ENCODE measurements at places on chromosomes 5 and 9.

GRCh38 chr9:25935188-25935587, 256.9 kb upstream of the TUSC1 start:
- no peak for DNase-seq

DNA sequence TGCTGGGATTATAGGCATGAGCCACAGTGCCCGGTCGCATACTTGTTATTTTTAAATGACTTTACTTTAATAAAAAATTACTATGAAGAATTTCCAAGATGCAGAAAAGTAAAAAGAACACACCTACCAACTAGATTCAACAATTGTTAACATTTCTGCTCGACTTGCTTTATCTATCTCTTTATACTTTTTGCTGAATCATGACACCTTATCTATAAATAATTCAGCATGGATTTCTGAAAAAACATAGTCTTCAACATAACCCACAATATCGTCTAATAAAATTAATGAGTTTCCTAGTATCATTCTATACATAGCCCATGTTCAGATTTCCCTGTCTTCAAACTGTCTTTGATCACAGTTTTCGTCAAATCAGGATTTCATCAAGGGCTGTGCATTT, 25.9 kb downstream of the HMCN2 start:
- no peak for DNase-seq

DNA sequence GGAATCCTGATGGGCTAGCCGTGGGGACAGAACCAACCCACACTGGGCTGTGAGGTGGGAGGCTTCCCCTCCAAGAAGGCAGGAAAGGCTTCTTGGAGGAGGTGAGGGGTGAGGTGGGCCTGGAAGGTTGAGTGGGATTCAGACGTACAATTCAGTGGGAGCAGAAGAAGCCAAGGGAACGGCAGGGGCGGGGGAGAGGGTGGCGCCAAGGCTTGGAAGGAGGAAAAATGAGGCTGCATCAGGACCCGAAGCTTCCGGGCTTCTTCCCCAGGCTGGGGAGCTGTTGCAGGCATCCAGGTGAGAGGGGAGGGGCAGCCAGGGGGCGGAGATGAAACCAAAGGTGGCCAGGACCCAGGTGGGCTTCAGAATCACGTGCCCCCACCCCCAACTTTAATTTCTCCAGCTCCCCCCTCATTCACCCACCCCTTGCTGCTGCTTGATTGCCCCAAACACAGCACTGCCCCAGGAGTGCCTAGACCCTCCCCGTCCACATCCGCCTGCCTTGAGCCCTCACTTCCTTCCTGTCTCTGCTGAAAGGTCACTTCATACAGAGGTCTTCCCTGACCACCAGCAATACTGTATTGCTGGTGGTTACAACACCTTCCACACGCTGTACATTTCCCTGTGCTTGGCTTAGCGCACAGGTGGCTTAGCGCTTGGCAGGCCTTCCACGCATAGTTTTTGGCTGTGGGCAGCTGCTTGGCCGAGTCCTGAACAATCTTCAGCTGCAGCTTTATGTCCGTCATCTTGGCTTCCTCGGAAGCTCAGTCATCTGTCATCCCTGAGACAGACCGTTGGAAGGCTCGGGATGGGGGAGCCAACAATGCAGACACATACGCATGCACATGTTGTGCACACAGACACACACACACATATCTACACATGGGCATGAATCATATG, 193.5 kb downstream of the RGS3 start:
- DNase-seq: no peak

DNA sequence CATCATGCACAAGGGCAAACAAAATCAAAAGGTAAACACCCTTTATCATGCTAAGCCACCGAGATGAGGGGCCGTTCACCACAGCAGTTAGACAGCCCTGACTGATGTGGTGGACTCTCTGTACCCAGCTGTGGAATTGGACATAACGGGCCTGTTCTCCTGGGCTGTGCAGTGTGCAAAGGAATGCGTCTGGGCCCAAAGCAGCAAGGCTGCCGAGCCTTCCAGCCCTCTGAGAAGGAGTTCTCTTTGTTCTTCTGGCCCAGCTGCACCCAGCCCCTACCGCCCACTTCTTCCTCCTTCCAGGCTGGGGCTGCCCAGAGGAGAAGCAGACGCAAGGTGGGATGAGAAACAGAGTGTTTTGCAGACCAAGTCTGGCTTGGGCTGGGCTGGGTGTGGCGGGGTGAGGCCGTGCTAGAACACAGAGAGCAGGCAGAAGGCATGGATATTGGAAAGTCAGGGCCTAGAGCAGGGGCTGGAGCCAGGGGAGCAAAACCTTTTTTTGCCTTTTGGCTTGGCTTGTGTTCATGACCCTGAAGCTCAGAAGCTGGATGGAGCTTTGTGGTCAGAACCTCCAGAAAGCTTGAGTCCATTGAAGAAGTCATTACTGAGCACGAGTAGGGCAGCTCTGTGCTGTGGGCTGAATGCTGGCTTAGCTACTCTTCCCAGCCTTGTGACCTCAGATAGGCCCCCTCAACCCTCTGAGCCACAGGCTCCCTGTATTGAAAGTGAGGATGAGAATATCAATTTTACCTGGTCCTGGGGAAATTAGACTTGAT, 49.8 kb upstream of the SH3PXD2B start:
- no peak for DNase-seq

DNA sequence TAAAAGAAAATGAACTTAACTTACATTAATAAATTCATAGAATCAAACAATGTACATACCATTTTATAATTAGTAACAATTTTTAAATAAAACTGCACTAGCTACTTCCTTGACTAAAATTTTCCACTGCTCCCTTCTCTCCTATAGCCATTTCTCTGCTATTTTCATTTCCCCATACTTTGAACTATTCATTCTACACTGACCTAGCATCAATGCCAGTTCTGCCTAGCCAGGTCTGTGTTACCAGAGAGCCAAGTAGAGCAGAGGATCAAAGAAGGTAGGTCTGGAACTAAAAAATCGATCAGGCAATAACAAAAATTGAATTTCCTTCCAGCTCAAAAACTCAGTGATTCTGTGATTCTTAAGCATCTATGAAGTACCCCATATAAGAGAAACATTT, 84.5 kb downstream of the ERMP1 start:
- DNase-seq: no peak

GRCh38 chr9:133702798-133703590, 35.2 kb downstream of the SARDH start:
- peak; percentile 87 for DNase-seq
